ENCODE measurements at places on chromosomes 2 and 18.

DNA sequence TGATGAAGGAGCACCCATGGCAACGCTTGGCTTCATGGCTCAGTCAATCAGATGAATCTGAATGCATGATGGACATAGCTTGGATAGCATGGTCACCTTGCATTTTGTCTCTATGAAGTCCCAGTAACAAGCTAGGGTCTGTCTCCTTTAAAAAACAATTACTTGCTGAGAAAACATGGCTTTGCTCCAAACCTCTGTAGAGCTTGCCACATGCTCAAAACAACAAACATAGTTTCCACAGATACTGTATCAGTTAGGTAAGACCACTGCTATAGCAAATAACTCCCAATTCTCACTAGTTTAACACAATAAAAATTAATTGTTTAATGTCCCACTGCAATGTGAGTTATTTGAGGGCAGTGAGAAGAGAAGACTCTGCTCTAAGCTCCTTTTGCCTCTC is 401.0 kb downstream of the IRS1 start:
- DNase-seq, result no peak

GRCh38 chr2:223477318-223477717 is 124.8 kb downstream of the SCG2 start:
- DNase-seq, result no peak

DNA sequence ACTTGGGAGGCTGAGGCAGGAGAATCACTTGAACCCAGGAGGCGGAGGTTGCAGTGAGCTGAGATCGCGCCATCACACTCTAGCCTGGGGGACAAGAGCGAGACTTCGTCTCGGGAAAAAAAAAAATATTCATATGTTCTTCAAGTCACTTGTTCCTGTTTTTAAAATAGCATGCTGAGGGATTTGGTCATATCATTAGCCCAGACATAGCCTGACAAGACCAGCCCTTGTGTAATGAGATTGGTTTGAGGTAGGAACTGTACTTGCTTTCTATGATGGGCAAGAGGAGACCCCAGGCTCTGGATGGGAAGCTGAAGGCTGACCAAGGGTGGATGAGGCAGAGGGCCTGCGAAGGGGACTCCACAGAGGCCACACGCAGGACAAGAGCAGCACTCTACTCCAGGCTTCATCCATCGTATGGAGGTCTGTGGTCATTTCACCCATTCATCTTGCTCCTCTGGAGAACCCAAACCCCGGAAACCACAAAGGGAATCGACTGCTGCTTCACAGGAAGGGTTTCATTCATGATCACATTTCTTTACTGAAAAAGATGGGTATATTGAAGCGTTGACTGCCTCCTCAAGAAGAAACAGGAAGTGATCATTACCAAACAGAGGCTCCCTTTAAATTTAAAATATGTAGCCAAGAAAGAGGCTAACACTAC is 87.1 kb upstream of the ZNF397 start:
- DNase-seq, result no peak

- DNase-seq, result no peak
Measured at GRCh38 chr18:8722946-8723820, 17.8 kb downstream of the MTCL1 start.

DNA sequence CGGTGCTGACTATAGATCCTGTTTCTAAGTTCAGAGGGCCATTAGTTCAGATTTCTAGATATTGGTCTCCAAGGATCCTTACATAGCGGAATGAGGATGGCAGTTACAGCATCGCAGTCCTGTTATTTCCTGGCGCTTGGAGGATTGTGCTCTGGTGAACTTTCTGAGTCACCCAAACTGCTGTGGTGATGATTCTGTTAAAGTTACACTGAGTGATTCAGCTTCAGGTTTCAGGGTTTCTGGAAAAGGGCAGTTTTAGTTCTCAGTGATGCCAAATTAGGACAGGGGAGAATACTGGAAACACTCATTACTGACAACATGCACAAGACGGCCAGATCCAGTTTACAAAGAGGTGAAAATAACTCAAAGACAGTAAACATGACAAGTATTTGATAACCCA is 52.1 kb upstream of the ANKRD62 start:
- no peak for DNase-seq

- DNase-seq, result no peak
Measured at GRCh38 chr18:75433098-75433497, 5.6 kb upstream of the SMIM21 start.

- no peak for DNase-seq
Measured at GRCh38 chr2:46964835-46965560, 49.4 kb upstream of the MCFD2 start.

Measured in COR-L47 (cell line).